ENCODE measurements at places on chromosomes 2 and 18.

- no peak for DNase-seq
Observed at GRCh38 chr2:239866350-239866749, 158.8 kb downstream of the NDUFA10 start.

GRCh38 chr2:48248251-48248933 lies 281.6 kb upstream of the STON1 start:
- DNase-seq = no peak

DNA sequence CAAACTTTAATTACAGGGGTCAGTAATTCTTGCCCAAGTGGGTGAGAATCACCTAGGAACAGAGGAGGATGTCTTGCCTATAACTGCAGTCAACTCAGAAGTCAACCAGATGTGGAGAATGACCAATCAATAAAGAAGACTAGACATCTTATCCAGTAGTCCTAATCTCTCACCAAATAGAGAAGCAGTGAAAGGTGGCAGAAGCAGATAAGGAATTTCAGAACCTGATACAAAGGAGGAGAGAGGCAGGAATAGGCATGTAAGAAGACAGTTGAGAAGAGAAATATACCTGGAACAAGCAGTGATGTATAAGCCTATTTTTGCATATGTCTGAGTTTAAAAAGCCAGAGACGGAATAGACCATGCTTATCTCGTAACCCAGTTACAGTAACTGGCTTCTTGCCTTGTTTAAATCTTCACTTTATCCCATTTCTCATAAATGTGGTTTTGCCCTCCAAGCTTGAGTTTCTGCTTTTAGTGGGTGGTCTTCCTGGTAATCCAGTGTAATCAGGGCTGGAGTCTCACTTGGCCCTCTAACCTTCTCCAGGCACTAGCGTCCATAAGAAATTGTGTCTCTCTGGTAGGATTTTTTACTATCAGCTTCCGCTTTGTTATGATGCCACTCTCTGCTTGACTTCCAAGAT lies 401.0 kb downstream of the SUCLG1 start:
- no peak for DNase-seq

DNA sequence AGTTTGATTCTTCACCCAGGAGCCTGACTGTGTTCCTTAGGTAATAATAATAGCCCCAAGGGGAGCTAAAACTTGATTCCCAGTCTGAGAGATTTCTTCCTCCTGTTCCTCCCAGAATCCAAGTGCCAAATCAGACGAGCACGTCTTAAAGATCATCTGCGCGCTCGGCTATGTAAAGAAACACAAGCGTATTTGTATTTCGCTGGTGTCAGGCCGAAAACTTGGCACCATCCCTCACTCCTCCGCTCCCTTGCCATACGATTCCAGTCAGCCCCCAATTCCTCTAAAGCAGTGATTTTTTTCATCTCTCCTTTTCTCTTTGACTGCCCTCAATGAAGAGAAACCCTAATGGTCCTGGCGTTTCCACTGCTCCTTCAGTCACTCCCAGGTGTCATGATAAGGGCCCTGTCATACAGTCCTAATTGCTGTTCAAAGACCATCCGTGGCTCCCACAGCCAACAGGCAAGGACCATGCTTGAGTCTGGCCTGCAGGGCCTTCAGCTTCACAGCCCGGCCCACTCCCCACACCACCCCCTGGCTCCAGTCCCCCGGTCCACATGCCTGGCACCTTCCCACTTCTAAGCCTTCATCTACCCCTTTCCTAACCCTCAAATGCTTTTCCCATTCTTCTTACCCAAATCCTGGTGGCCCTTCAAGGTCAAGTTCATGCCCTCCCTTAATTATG lies 130.8 kb upstream of the ID2 start:
- DNase-seq = no peak

DNA sequence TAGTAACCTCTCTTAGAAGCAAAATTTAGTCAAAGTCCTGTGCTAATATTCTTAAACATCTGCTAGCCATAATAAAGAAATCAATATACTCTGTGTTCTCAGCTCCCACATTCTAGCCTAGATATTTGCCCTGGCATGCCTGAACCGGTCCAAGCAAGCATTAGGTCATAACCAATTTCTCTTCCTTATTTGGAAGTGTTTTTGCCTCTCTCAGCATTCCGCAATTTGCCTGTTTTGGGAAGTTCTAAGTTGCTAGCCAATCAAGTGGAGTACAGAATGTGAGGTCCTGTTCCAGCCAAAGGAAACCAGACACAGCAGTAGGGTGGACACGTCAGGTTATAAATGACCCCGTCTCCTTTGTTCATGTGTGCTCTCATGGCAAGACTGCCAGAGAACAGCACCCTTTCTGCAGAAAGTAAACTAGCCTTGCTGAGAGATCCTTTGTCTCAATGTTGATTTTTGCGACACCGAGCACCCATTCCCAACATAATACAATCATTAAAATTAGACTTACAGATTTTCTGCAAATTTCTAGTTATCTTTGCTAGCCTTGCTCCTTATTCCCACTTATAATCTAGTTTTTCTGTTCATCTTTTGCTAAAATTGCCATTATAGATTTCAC lies 13.0 kb upstream of the SULT1C4 start:
- DNase-seq = no peak

GRCh38 chr2:96934831-96935540 lies 51.4 kb downstream of the FAM178B start:
- DNase-seq = no peak

- DNase-seq = no peak
Observed at GRCh38 chr2:61326423-61326822, 144.5 kb downstream of the USP34 start.

GRCh38 chr2:156145976-156146375 lies 186.5 kb downstream of the NR4A2 start:
- no peak for DNase-seq

DNA sequence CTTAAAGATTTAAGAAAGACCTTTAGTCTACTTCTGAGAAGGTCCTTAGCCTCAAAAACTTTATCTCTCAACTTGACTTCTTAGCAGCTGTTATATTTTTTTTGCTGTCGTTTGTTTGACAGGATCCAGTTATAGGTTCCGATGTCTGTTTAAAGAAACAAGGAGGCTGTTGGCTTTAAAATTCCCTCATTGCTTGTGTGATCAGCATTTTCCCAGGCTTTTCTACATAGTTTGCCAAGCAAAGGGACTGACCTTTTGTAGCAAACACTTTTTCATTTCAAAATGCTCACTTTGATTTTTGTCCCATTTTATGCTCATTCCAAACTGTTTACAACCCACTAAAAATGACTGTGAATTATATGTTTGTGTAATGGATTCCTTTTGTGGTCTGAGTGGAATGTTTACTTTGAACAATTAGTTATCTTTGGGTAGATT lies 394.9 kb downstream of the ARHGAP15 start:
- no peak for DNase-seq

GRCh38 chr18:49612515-49613033 lies 50.7 kb downstream of the LIPG start:
- no peak for DNase-seq

GRCh38 chr2:120672526-120673204 lies 63.0 kb upstream of the GLI2 start:
- DNase-seq = no peak

- DNase-seq = no peak
Observed at GRCh38 chr18:35374708-35375107, 2.4 kb downstream of the ZNF396 start.

GRCh38 chr2:144426355-144426754 lies 93.6 kb downstream of the ZEB2 start:
- DNase-seq = no peak

- no peak for DNase-seq
Observed at GRCh38 chr2:182540252-182540651, 113.4 kb upstream of the PDE1A start.

GRCh38 chr18:80171054-80171872 lies 62.2 kb downstream of the ADNP2 start:
- DNase-seq = peak; percentile 51

DNA sequence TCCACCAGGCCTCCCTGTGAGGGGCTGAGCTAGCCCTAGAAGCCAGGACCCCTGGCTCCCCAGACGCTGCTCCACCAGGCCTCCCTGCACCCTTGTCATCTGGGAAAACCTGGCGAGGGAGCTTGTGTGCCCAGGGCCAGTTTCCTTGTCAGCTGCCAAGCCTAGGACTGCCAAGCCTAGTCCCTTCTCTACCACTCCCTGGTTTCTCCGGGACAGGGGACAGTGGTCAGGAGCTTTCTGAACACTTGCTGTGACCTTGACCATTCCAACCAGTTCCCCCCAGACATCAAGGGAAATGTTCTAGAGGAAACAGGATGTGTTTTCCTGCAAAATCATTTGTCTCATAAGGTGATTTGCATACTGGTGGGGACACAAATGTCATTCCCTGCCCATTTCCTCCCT lies 41.3 kb upstream of the MRPL33 start:
- no peak for DNase-seq

DNA sequence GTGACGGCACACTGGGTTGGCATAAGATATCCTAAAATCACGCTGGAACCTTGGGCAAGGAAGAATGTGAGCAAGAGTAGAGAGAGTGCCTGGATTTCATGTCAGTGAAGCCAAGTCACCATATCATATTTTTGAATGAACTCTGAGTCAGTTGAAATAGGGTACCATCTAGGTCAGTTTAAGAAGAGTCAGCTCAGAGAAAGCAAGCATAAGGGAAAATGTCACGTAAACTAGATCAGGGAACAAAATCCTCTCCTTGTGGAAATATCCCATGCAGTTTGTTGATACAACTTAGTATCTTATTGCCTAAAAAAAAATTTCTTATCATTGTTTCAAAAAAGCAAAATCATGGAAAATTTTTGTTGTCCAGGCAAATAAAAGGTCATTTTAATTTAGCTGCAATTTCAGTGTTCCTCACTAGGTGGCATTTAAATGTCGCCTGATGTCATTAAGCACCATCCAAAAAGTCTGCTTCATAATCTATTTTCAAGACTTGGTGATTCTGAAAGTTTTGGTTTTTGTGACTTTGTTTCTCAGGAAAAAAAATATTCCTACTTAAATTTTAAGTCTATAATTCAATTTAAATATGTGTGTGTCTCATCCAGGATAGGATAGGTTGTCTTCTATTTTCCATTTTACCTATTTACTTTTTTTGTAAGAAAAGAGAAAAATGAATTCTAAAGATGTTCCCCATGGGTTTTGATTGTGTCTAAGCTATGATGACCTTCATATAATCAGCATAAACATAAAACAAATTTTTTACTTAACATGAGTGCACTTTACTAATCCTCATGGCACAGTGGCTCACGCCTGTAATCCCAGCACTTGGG lies 19.6 kb downstream of the RSAD2 start:
- DNase-seq = no peak

DNA sequence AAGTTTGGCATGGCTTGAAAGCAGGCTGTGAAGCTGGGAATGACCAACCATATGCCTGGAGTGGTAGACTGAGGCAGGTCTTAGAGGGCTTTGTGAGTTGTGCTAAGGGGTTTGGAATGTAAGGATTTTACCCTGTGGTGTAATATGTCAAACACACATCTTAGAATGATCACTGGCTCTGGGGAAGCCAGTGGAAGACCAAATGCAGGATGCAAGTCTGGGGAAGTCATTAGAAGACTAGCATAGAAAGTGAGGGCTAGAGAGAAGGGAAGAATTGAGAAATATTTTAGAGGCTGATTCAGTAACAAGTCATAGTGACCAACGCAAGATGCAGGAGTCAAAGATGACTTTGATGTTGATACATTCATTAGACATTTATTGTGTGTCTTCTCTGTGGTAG lies 3.5 kb upstream of the FHOD3 start:
- DNase-seq = no peak

- no peak for DNase-seq
Observed at GRCh38 chr2:30455114-30455738, 8.2 kb downstream of the LCLAT1 start.

DNA sequence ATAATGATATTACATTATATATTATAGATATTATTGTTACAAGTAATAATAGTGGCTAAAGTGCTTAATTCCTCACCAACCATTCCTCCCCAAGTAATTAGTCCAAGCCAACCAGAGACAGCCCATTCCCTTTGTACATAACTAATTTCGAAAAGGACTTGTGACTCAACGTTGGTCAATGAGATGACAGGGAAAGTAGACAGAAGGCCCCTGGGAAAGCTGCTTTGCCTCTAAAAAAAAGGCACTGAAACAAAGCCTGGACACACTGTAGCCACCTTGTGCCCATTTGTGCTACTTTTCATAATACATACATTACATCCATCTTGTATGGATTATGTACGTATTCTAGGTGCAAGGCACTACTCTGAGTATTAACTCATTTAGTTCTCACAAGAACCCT lies 28.8 kb downstream of the COLEC12 start:
- DNase-seq = no peak

DNA sequence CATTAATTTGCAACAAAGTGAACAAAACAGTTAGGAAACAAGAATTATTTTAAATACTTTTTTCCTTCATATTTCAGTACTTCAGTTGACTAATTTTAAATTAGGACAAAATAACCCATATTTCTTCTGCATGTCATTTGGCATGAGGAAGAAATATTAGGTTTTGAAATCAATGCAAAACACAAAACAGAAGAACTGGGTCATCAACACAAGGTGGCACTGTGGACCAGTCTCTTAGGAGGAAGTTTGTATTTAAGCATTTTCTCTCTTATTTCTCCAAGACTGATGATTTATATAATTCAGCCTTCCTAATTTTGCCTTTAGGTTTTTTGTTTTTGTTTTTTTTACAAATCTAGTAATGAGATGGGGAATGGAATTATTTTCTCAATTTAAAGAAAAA lies 352.8 kb upstream of the KCNH7 start:
- DNase-seq = no peak

DNA sequence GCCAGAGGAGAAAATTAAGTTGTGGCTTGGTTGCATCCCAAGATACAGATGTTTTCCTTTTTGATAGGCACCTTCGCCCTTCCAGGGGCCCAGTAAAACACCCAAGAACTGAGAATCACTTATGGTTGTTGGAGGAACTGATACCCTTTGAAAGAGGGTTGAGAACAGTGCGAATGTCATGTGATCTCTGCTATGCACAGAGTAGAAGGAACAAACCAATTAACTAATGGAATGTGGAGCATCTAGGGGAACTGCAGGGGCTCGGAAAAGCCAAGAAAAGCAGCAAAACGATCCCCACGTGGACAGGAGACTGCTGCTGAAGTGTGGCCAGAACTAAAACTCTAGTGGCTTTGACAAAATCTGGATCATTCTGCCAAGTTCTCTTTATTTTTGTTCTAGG lies 58.8 kb downstream of the APOB start:
- no peak for DNase-seq

DNA sequence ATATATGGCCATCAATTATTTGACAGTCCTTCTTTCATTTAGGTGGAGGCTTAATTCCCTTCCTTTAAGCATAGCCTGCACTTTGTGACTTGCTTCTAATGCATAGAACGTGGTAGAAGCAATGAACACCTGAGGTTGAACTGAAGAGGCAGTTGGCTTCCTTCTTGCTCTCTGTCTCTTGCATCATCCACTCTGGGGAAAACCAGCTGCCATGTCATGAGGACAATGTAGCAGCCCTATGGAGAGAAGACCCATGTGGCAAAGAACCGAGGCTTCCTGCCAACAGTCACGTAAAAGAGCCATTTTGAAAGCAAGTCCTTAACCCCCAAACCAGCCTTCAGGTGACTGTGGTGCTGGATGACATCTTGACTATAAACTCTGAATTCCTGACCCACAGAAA lies 46.8 kb downstream of the ATOH8 start:
- DNase-seq = no peak

DNA sequence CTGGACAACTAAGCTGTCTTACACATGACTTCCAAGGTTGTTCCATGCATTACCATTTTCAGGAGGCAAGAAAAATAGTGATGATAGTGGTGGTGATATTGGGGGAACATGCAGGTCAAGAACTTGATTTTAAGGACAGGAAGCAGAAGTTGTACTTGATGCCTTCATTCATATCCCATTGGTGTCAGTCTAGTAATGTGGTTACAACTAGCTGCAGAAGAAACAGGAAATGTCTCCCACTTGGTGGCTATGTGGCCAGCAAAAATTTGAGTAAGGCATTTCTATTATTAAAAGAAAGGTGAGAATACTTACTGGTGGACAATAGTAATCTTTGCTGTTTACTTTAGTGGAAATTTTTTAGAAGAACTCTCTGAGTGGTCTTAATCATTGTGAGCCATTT lies 103.4 kb downstream of the ALMS1 start:
- DNase-seq = no peak

Data from stimulated activated CD4-positive, alpha-beta T cell treated with anti-CD3 and anti-CD28 coated beads, Interleukin-4, amount 100 ng/mL, for 1 hour (primary cell).